ENCODE measurements at places on chromosomes 6 and 20.

DNA sequence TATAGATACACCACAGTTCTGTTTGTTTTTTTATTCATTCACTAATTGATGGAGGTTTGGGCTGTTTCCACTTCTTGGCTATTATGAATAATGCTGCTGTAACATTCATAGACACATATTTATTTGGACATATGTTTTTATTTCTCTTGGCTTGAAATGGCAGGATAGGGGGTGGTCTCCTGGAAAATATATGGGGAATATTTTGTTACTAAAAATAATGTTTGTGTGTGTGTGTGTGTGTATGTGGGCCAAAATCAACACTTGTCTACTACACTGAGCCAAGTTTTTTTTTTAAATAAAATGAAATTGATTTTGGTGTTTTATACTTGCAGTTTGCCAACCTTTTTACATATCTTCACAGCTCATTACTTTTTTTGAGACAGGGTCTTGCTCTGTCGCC is 264.4 kb upstream of the SULF2 start:
- DNase-seq: no peak

DNA sequence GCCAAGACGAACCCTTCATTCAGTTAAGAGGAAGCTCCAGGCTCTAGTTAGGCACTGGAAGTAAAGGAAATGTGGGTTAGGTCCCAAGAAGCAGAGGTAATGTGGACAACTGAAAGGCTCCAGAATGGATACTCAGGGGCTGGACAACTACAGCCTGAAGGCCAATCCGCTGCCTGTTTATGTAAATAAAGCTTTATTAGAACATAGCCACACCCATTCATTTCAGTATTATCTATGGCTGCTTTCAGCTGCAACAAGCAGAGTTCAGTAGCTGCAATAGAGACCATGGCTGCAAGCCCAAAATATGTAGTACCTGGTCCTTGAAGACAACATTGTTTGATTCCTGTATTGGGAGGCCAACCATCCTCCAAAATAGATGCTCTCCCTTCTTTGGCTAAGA is 100.8 kb upstream of the MRPS10 start:
- no peak for DNase-seq

GRCh38 chr20:15600565-15600964 is 972.7 kb downstream of the KIF16B start:
- no peak for DNase-seq

- peak; percentile 60 for DNase-seq
Observed at GRCh38 chr6:139364302-139364981, 10.0 kb downstream of the CITED2 start.

GRCh38 chr6:108945681-108946159 is 97.5 kb downstream of the ARMC2 start:
- peak; percentile 75 for DNase-seq

DNA sequence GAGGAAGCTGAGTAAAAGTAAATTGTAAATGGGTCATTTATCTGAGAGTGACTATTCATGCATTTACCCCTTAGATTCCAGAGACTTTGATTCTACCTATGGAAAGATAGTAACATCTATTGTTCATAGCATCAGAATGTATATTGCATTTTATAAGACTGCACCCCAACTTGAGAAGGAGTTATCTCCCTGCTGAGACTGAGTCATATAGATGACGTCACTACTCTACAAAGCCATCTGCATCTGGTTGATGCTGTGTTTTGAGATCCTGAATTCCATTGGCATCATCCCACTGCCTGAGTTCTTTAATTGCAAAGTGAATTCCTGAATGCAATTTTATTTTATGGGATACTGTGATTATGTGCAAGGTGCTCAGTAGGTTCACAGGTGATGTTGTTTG is 444.0 kb upstream of the SLC35B3 start:
- no peak for DNase-seq

- DNase-seq: no peak
Observed at GRCh38 chr20:53360852-53361251, 232.8 kb downstream of the ZNF217 start.

DNA sequence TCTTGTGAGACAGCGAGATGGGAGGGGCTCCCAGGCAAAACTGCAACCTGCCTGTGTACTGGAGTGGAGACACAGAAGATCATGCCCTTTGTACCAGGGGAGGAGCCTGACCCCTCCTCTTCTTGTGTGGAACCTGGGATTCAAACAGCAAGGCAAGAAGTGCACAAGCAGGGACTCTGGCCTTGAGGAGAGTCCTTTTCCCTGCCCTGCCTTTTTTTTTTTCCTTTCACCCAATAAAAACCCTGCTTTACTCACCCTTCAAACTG is 251.8 kb upstream of the OPRM1 start:
- no peak for DNase-seq

DNA sequence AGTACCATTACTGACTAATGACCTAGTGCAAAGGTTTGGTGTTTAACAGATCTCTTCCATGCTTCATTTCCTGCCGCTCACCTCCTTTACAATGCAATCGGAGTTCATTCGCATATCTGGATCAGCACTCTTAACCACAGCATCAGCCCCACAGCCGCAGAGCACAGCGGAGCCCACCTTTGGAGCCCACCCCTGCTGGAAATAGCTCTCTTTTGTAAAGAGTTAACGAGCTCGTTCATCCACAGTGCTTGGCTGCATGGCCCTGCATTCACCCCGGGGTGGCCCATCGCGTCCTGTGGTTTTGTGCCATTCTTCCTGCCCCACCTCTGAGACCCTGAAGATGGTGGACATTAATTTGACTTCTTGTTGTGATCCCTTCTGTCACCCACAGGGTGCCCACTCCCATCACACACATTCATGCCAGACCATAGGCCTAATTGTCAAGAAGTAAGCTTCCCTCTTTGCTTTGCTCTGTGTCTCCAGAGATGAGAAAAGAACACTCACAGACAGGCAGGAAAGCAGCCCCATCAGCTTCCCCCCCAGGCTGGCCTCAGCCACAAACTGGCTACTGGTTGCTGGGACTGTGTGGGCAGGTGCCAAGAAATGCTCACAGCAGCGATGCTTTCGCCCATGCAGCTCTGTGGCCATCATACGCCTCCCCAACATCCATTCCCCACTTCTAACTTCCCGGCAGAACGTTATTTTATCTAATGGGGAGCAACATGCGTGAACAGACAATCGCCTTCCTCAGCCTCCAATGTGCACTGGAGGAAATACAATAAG is 167.0 kb downstream of the LRFN2 start:
- DNase-seq: no peak

DNA sequence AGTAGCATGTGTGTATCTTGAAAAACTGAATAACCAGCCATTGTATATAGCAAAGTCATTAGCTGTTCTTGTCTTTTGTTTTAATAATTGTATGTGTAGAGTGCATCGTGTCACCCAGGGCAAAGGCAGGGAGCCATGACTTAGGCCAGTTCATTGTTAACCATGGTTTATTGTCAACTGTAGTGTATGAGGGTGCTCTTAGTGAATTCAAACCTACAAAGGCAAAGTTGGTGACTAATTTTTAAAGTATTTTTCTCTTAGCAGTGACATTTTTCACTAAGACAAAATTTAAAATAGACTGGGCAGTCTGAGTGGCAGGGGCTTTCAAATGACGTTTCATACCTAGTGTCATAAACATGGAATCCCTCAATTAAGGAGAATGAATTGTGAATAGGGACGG is 79.0 kb downstream of the TULP4 start:
- DNase-seq: no peak
